Hippocampal formation (tissue), 2 donors: ENCODE measurements at places on chromosomes 5 and 9.

DNA sequence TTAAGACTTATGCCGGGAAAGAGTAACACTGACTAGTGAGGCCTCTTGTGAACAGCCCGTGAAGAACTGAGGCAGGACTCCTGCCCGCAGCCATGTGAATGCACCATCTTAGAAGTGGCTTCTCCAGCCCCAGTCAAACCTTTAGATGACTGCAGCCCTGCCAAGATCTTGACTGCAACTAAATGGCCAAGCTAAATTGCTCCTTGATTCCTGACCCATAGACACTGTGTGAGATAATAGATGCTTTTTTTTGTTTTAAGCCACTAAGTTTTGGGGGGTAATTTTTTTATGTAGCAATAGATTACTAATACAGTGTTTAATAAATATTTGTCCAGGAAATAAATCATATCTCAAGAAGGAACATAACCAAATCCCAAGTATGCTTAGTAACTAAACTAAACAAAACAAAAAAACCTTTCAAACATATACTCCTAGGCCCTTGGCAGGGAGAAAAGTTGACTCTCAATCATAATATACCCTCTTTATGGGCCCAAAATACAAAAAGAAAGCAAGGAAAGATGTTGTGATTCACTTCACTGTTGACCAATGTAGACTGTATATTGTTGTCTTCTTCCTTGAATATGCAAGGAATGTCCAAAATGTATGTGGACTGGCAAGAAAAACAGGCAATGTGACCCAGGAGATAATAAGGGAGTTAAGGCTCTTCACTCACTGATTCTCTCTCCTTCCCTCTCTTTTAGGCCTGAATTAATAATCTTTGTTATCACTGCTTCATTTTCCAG lies 79.7 kb upstream of the ZNF366 start:
- DNase-seq: no peak

- no peak for DNase-seq
These were observed 388.9 kb upstream of the ACTBL2 start for GRCh38 chr5:57871496-57871895.

DNA sequence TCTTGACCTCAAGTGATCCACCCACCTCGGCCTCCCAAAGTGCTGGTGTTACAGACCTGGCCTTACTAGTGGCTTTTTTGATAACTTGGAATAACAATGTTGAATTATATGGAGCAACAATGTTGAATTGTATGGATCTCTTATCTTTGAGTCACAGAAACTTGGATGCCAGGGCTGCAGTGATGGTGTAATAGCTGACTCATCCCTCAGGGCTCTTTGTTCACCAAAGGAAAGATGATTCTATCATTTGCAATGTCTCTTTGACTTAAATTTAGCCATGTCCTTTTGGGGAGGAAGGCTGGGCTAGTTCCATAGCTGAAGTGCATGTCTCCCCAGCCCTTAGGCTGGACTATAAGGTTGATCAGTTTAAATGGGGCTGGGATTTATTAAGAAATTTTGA lies 172.3 kb downstream of the PDZD2 start:
- DNase-seq: no peak

DNA sequence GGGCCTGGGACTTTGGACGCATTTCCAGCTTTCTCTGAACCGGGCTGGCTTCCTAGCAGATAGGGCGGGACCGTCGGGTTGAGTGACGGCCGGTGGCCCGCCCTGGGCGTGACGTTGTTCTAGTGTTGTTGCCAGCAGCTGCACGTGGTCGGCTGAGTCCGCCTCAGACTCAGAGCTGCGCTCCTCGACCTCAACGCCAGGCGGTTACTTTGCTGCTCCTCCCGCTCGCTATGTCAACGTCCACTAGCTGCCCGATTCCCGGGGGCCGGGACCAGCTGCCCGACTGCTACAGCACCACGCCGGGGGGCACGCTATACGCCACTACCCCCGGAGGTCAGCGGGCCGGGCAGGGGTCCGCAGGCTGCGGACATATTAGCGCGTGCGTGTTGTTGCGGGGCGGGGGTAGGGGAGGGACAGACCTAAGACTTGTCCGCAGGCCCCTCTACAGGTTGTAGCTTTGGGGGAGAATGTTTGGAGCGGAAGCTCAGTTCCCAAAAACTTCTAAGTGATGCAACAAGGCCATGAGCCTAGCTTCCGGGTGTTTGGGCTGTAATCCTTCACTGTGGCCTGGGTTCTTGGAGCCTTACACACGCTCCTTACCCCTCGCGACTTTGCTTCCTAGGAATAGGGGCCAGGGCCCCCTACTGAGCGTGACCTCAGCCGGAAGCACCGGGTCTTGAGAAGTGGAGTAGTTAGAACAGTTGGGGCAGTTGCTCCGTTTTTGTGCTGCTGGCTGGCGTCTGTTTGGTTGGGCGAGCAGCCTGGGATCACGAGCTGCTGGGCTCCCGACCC lies at the start of gene EIF4EBP3:
EIF4EBP3 (plus strand) TSS at position 155 of the 792 bp plus-strand sequence; CDS start at position 231, 76 bp downstream.
- peak; percentile 96 for DNase-seq

DNA sequence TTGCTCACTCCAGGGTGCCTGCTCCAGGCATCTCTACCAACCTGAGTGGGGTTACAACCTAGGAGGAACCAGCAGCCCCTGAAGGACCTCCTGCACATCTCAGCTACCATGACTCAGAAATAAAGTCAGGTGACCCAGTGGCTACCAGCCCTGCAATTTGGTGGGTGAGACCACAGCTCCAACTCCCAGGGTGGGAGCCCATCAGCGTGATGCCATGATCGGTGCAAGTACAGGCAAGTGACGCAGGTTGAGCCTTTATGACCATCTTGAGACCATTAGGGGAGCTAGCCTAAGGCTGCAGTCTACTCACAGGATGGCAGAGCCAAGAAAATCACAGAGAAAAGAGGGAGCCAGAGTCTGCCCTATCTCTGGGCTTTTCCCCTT lies 8.6 kb downstream of the SEPTIN8 start:
- DNase-seq: no peak

GRCh38 chr5:119316906-119317305 lies 38.9 kb upstream of the TNFAIP8 start:
- no peak for DNase-seq

- no peak for DNase-seq
These were observed 85.6 kb upstream of the CACNA1B start for GRCh38 chr9:137791947-137792346.
